M059J (cell line): ENCODE measurements at places on chromosomes 16 and 17.

DNA sequence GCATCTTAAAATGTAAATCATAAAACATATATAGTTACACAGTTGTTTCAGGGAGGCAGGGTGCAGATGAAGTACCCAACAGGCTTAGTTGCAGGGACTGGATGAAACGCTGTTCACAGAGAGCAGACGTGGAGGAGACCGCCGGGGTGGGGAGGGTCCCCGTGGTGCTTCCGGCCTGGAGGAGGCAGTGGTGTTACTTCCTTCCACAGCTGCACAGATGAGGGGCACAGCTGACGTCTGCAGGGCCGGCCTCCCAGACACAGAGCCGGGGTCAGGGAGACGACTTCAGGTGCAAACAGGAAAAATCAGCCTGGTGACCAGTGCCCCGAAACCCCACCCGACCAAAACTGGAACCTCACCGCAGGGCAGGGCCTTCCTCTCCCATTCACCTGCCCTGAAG is 17.1 kb downstream of the SPIRE2 start:
- DNase-seq = no peak

- DNase-seq = no peak
These were observed 81.6 kb upstream of the LGALS9 start for GRCh38 chr17:27549251-27549893.

DNA sequence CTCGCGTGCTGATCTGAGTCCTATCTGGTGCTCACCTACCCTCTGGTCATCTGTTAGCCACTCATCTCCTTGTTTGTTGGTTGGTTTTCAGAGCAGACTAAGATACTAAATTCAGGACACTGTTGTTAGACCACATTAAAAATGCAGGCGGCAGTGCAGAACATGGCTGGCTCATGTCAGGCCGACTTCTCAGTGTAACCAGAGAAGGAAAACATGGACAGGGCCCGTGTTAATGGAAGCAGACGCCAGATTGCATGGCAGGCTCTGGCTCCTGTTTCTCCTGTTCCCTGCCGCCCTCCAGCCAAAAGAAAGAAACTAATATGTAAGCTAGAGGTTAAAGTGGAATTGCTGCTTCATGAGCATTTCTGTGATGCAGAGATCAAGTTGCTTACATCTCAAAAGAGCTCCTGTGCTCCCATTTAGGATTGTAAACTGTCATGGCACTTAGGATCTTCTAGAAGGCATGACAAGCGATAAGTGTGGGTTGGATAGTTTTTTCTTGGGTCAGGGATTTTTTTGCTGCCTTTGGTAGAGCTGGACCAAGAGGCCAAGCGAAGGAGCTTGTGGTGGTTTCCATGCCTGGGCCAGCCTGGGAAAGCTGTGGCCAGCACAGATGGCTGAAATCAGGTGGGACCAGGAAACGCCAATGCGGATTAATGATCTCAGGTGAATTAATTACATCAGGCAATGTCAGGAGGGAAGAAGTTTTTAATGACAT is 56.1 kb downstream of the YPEL2 start:
- DNase-seq = no peak

GRCh38 chr17:50523208-50523607 is 9.3 kb upstream of the EPN3 start:
- no peak for DNase-seq

- peak; percentile 45 for DNase-seq
These were observed 26.4 kb upstream of the SLC7A5 start for GRCh38 chr16:87895641-87896141.

DNA sequence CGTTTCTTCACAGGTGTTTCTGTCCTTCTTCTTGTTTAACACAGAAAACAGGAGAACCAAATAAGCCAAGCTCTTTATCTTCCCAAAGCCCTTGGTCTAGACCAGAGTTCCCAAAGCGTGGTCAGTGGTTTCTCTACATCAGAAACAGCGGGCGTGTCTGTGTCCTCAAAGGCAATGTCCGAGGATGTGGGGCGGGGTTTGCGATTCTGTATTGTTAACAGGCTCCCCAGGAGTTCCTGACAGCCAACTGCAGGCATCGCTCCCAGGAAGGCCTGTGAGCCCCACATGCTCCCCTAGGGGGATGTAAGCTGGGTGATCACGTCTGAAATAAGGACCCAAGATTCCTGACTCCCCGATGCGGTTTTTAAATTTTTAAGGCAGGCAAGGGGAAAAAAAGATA is 28.4 kb upstream of the SLC25A19 start:
- DNase-seq = no peak

DNA sequence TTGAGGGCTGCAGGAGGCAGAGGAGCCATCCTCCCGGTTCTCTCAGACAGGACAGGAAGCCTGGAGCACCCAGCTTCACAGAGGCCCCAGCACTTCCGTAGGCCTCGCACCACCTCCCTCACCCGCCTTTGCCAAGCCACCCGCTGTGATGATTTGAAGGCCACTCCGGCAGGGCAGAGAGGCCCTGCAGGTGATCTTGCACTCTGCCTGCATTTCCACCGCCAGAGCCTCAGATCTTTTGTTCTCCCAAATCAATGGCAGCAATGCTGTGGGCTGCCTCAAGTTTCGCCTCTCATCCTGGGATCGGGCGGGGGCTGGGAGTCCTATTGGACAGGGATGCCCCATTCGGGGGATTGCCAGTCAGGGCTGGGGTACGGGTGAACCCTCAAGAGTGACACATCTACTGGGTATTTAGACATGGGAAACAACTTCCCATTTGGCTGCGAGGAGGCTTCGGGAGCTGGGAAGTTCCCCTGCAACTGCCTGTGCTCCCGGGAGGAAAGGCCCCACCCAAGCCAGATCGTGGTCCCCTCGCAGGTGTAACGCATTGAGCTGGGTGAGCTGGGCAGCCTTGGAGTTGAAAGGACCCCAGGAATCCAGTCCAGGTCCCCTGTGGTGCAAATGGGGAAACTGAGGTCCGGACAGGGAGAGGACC is 34.8 kb upstream of the PEMT start:
- DNase-seq = no peak

DNA sequence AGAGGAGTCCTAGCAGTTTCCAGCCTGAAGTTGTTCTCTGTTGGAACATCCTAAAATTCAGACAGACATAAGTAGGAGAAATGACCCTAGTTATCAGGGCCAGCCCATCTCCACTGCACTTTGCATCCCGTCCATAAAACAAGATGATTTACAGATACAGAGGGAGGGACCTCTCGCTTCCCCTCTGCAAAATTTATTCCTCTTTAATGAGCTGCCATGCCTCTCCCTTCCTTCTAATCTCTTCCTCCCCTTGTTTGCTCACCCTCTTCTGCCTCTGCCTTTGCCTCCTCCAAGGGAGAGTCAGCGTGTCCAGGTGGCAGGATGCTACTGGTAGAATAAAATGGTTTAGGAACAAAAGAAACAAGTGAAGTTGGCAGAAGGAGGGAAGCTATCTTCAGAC is 351.3 kb downstream of the SOX9 start:
- DNase-seq = no peak

DNA sequence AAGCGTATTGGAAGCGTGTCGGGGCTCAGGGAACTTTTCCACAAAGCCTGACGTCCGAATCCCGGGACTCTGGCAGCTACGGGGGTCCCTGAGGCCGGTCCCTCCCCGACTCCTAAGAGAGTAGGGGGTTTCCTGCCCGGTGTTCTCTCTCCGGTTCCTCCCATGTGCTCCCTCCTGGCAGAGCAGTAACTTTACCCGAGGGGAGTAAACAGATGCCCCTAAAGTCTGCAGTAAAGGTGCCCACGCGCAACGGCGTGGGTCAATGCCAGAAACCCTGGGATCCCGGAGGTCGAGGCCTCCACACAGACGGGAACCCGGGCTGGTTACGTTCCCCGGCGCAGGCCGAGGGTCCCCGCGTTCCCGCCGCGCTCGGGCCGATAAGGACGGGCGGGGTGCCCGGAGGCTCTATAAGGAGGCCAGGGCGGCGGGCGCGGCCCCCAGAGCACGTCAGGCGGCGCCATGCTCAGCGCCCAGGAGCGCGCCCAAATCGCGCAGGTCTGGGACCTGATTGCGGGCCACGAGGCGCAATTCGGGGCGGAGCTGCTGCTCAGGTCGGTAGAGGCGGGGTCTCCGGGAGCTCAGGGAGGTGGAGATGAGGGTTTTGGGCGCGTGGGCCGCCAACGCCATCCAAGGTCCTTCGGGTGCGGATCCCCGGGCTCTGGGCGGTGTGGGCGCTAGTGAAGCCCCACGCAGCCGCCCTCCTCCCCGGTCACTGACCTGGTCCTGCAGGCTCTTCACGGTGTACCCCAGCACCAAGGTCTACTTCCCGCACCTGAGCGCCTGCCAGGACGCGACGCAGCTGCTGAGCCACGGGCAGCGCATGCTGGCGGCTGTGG is at the start of gene HBM:
HBM (plus strand) TSS at position 440 of the 836 bp plus-strand sequence; CDS start at position 460, 20 bp downstream.
- DNase-seq = no peak

DNA sequence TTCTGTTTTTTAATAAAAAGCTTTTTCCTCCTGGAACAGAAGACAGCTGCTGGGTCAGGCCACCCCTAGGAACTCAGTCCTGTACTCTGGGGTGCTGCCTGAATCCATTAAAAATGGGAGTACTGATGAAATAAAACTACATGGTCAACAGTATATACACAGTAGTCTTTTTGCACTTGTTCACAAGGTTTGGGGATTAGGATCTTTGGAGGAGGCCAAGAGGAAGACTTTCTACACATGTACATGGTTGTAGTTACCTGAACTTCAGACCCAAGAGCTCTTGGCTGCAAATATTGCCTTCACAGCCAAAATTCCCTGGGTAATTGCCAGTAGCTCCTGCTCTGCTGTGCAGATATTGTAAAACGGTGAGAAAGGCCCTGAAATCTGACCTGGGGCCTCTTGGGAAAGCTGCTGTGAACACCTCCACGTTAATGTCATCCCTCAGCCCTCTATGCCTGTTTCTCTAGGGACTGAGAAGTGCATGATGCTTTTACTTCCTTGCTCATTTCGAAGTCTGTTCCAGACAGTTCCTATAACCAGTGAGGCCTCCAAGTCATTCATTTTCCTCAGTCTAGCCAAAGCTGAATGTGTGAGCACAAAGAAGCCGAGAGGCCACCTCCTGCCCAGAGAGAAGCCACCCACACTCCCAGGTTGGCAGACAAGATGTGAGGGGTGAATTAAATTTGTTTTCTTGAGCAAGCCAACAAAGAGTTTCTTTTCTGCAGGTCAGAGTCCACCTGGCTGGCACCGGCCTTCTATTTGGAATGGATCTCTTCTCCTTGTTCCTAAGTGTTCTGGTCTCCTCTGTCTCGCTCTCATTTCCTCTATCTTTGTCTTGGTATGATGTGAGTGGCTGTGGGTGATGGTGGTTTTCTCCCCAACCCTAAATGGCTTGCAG is 15.9 kb downstream of the ANKRD40 start:
- no peak for DNase-seq

GRCh38 chr16:79756571-79756970 is 156.0 kb upstream of the MAF start:
- no peak for DNase-seq

DNA sequence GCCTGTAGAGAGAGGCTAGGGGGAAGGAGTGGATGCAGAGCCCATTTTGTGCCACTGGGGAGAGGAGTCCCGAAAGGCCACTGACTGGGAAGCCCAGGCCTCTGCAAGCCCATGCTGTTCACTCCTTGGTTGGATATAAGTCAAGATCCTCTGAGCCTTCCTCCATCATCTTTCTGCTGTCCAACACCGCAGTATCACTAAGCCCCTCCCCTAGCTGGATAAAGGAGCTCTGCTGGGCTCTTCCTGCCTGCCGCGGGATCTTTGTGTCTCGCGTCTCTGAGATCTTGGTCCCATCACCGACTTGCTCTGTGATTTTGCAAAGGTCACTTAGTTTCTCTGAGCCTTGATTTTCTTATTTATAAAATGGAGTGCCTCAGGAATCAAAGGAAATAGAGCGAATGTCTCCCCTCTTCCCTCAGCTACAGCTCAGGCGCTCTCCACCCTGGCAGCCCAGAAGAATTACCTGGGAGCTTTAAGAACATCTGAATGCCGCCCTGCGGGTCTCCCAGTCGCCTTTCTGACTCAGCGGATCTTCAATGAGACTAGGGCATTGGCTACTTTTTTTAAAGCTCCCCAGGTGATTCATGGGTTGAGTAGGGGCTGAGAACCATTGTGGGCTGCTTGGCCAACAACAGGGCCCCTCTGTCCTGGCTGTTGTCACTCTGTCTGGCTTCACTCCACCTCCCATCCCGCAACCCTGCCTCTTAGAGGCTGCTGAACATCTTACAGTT is 25.2 kb upstream of the TMEM220 start:
- no peak for DNase-seq

- no peak for DNase-seq
These were observed 11.8 kb downstream of the CYB5B start for GRCh38 chr16:69435977-69436820.

DNA sequence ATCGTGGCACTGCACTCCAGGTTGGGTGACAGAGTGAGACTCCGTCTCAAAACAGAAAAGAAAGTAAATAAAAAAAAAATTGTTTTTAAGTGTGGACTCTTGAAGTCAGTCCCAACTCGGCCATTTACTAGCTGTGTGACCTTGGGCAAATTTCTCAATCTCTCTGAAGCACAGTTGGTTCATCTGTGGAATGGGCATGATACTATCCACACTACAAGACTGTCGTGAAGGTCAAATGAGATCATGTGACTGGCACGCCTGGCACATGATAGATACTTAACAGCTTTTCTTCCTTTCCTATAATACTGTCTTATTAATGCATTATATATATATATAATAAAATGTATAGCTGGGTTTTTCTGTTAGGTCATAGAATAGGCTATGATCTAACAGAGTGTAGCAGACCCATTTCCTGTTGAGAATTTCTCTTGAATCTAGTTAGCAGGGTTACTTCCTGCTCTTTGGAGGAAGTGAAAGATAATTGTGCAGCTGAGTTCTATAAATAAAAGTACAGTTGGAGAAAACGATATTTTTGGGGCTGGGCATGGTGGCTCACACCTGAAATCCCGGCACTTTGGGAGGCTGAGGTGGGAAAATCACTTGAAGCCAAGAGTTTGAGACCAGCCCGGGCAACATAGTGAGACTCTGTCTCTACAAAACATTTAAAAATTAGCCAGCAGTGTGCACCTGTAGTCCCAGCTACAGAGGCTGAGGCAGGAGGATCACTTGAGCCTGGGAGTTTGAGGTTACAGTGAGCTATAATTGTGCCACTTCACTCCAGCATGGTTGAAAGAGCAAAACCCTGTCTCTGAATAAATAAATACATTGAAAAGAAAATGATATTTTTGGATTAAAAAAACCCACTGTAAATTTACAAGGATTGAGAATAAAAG is 7.3 kb downstream of the MILR1 start:
- DNase-seq = no peak

DNA sequence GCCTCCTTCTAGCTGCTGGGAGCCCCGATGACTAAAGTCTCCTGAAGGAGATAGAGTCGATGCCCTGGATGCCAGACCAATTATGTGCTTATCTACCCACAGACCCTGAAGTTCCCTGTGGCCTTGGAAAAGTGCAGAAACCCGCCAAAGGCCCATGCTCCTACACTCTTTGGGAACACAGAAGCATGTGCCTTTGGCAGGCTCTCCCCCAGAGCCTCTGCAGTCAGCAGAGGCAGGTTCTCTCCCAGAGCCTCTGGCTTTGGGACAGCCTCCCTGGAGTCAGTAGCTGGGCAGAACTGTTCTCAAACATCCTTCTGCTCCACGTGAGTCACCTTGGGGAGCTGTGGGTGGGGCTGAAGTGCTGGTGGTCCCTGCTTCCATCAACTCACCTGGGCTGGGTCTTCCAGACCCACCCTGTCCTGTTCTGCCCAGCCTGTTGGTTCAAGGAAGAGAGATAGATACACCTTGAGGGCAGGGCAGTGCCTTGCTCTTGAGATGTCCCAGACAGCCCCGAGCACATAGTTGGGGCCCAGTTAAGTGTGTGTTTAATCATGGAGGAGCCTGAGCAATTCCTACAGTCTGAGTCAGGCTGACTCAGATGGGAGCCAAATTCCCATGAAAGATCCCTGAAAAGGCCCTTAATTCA is 3.2 kb upstream of the CDK5RAP3 start:
- DNase-seq = peak; percentile 90

GRCh38 chr17:14323522-14323981 is 22.7 kb downstream of the HS3ST3B1 start:
- no peak for DNase-seq

GRCh38 chr17:12302711-12303110 is 282.0 kb downstream of the MAP2K4 start:
- DNase-seq = peak; percentile 74
